PC-9 (cell line): ENCODE measurements at places on chromosomes 1 and 21.

DNA sequence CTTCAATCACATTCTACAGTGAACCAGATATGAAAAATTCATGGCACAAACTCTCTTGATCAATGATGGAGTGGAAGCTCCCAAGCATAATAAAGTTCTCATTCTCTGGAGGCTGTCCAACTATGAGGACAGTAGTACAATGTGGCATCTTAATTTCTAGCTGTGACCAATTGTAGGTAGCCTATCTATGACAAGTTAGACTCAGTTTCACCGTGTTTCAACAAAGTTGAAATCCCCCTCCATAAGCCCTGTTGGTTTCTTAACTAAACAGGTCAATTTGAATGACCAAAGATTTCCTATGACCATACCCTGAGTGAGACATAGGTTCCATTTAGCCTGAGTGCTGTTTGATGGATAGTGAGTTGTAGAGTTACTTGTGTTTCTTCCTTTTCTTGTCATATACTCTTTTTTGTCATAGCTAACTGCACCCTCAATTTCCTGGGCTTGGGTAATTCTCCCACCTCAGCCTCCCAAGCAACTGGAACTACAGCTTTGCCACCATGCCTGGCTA, 11.8 kb downstream of the PATJ start:
- no peak for DNase-seq

- DNase-seq, result no peak
These were observed 1.7 kb upstream of the LAMB3 start for GRCh38 chr1:209653915-209654351.

GRCh38 chr1:5951846-5952410, 40.3 kb downstream of the NPHP4 start:
- no peak for DNase-seq

DNA sequence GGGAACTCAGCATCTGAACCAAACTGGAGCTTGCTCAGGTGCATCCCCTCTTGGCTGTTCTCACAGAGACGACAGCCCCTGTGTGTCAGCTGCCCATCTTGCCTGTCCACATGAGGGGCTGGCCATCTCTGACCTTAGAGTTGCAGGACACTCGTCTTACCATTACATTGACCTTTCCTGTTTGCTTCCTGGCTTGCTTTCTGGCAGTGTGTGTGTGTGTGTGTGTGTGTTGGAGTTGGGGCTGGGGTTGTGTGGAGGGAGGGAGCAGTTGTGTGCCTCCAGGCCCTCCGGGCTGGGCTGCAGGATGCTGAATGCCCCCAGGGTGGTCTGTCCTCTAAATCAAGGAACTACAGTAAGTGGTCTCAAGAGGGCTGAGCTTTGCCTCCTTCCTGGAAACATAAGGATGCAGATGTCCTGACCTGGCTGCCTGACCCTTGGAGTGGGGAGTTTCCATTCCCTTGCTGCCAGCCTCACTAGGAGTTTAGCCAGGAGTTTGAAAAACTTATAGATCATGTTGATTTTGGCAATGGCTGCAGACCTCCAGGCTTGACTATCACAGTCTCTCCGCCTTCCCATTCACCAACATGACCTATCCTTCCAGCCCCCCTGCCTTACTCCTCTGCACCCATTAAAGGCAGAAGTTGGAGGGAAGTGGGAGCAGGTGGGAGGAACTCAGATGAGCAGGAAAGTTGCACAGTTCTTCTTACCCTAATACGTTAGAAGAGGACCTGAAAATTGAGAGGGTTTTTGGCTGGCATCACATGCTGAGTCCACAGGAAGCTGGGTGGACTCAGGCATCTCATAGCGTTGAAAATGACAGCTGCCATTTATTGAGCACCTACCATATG, 19.0 kb downstream of the RASSF5 start:
- DNase-seq, result no peak

DNA sequence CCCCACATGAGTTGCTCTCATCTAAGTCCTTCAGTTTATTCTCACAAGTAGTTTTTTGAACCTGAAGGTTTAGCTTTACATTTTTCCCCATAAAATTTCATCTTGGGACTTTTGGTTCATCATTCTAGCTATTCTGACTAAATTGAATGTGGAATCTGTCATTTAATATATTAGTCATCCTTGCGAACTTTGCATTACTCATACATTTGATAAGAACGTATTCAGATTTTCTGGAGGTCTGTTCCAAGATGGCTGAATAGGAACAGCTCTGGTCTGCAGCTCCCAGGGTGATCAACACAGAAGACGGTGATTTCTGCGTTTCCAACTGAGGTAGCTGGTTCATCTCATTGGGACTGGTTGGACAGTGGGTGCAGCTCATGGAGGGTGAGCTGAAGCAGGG, 59.8 kb upstream of the CSF1 start:
- DNase-seq, result peak; percentile 56

DNA sequence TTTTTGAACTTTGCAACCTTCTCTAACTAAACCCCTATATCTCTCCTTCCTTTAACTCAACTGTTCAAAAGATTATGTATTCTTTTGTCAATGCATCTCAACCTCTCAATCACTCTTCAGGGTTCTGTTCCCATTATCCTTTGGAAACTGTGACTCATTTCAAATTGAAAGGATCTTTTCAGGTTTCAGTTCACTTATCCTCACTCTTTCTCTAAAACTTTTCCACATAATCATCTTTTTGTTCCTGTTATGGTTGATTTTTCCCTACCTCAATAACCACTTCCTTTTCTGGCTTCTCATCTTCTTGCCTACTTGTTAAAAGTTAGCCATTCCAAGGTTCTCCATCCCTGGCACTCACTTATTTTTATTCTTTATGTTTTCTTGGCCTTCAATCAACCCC, 56.2 kb upstream of the NUF2 start:
- DNase-seq, result no peak

DNA sequence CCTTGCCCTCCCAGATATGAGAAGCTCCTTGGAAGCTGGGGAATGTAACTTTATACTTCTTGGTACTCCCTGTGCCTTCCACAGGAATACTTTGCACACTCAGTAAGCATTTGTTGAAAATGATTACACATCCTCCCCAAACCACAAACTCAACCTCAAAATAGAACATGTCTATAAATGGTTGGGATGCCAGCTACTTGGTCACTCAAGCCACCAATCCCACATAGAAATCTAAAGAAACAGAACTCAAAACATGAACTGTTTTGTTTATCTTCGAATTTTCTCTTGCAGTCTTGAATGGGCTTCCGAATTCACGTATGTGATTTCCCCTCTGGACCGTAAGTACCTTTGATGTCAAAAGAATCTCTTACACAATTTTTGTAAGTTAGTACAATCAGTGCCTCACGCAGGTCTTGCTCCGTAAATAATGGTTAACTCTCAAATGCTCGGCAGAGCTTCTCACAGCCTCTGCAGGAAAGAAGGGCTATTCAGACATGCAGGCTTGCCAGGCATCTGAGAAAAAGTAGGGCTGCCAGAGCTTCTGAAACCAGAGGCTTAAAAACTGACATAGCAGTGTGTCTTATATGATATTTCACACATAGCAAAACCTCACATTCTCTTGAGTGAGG, 26.9 kb downstream of the SORT1 start:
- peak; percentile 73 for DNase-seq
